Activated T-cell treated with anti-CD3 and anti-CD28 coated beads for 24 hours (primary cell): ENCODE measurements at places on chromosomes 7 and 10.
A peak's percentile ranks its signal among the peaks of the same experiment; 100 is the strongest.

DNA sequence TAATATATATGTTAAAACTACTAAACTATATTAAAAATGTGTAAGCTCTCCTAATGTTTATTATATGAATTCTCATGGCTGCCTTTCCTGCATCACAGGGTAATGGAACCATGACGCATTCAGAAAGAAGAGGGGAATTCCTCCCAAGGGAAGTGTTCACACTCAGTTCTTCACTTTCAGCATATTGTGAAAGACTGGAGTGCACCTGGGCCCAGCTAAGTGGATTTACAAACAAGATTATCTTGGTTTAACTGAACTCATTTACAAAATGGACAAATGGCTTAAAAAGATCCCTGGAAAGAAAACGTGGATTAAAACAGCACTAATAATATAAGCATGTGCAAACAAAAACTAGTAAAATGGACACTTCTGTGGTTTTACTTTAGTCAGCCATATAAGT lies 149.8 kb downstream of the DOCK4 start:
- no peak for DNase-seq

DNA sequence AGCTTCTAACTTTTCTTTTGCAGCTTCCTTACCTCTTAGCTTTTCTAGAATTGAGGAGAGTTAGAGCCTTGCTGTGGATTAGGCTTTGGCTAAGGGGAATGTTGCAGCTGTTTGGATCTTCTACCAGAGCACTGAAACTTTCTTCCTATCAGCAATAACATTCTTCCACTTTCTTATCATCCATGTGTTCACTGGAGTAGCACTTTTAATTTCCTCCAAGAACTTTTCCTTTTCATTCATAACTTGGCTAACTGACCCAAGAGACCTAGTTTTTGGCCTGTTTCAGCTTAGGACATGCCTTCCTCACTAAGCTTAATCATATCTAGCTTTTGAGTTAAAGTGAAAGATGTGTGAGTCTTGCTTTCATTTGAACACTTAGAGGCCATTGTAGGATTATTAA lies 19.6 kb downstream of the MINPP1 start:
- DNase-seq = no peak

DNA sequence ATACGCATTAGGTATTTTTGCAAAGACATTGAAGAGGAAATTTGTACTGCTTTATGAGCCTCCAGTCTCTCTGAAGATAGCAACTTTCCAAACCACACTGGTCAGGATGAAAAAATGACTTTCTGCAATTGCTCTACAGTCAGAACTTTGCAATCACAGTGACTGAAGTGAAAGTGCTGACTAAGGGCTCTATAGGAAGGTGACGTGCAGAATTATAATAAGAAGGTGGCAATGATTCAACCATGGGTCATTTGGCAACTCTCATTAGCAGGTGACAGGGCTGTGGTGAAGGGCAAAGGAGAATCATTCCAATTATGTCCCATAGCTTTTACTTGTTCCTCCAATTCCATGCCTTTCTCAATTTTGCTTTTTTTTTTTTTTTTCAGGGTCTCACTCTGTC lies 311.0 kb downstream of the ANKRD30A start:
- DNase-seq = no peak

GRCh38 chr7:151423936-151424335 lies 14.1 kb upstream of the WDR86 start:
- no peak for DNase-seq

- DNase-seq = no peak
Measured at GRCh38 chr10:35391153-35391953, 55.0 kb downstream of the CCNY start.

GRCh38 chr7:158325530-158326381 lies 261.9 kb downstream of the PTPRN2 start:
- no peak for DNase-seq

DNA sequence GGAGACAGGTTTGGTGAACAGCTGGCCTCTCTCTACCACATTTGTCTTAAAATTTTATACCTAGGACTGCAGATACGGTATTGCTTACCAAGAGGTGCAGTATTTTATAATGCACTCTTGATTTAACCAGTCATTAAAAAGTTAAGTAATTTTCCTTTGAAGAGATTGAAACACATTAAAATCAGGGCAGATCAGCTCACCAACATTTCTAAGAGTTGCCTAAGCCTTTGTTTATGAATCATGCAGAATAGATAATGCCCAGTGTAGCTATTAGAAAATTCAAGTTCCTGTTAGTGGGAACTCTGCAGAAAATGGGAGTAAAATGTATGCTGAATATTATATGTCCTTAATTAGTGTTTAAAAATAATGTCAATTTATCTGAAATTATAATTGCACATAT lies 140.2 kb upstream of the PRPS1L1 start:
- DNase-seq = no peak

- no peak for DNase-seq
Measured at GRCh38 chr10:52599551-52600200, 172.9 kb downstream of the MBL2 start.

DNA sequence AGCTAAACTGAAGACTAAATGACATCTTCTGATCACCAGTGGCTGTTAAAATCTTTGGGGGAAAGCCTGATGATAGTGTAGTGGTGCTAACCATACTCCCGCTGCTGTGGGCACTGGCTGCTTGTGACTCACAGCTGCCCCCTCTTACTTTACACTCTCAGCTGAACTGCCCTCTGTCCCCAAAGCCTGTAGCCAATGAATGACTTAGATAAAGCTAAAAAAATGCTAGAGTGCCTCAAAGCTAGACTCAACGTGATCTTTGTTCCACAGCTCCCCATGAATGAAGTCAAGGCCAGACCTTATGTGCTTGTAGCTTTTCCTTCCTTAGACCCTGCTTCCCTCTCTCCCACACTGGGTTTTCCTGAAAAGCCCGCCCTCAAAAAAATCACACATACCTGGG lies 6.5 kb downstream of the ZC3HAV1L start:
- DNase-seq = no peak

- DNase-seq = no peak
Measured at GRCh38 chr10:5843686-5844344, 30.6 kb upstream of the GDI2 start.

DNA sequence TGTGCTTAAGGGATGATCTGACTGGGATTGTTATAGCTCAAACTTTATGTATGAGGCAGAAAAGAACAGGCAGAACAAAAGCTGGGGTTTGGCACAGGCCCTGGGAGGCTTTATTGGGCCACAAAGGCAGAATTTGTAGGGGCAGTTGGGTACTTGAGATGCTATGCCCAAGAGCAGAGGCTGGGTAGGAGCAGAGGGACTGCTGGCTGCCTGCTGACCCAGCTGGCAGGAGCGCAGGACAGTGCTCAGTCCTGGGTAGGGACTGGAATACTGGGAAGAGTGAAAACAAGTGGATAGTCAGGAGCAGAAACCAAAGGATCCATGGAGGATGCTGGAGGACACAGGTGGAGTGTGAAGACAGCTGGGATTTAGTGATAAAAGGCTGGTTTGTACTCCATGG lies 75.7 kb downstream of the CCDC3 start:
- no peak for DNase-seq

DNA sequence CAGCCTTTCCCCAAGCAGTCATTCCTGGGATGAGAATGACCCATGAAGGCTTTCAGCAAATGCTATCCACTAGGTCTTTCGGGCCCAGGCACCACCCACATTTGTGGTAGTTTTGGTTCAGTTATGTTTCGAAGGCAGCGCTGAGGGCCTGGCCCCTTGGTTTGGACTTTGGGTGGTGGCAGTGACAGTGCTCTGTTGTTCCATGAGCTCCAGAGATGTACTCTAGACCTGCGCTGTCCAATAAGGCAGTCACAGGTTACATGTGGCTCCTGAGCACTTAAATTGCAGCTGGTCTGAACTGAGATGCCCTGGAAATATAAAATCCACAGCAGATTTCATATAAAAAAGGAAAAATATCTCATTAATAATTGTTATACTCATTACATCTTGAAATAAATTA lies 209.6 kb downstream of the CCSER2 start:
- DNase-seq = no peak

GRCh38 chr10:27319752-27320431 lies 79.3 kb upstream of the ACBD5 start:
- no peak for DNase-seq

DNA sequence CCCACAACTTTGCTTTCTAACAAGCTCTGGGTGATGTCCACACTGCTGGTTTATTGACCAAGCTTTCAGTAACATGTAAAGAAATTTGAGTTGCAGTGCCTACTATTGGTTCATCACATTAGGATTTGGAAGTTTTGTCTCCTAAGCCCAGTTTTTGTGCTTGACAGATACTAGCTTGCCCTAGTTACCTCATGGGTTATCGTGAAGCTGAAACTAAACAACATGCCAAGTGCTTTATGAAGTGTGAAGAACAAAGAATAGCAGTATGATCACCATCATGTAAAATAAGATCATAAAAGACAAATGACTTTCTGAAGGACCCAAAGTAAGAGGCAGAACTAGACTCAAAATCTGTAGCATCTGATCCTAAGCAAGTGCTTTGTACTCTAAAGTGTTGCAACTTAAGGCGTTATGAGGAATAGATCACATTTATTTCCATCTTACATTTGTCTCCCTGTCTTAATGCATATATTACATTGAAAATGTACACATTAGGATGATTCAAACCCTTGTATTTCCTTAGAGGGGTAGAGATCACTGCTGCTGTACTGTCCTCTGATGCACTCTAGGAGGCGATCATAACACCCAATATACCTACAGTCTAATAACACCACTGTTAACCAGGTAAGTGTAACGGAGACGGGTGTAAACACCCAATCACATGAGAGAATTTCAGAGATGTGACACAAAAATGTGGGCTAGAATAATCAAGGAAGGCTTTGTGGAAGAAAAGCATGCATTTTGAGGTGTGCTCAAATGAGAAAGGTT lies 71.3 kb downstream of the NRCAM start:
- no peak for DNase-seq

GRCh38 chr10:26334932-26335573 lies 103.1 kb upstream of the APBB1IP start:
- DNase-seq = peak; percentile 52

DNA sequence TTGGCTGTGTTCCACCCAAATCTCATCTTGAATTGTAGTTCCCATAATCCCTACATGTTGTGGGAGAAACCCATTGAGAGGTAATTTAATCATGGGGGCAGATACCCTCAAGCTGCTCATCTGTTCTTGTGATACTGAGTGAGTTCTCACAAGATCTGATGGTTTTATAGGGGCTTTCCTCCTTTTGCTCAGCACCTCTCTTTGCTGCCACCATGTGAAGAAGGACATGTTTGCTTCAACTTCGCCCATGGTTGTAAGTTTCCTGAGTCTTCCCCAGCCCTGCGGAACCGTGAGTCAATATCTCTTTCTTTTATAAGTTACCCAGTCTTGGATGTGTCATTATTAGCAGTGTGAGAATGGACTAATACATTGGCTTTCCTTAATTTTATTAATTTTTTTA lies 527.8 kb downstream of the MDFIC start:
- no peak for DNase-seq

- DNase-seq = no peak
Measured at GRCh38 chr10:6473901-6474370, 106.1 kb downstream of the PRKCQ start.

GRCh38 chr10:48237259-48238250 lies 36.9 kb downstream of the FRMPD2 start:
- DNase-seq = no peak

GRCh38 chr7:55121249-55121648 lies 102.4 kb downstream of the EGFR start:
- no peak for DNase-seq

GRCh38 chr7:100082978-100083377 lies 1.5 kb upstream of the ZNF3 start:
- no peak for DNase-seq

DNA sequence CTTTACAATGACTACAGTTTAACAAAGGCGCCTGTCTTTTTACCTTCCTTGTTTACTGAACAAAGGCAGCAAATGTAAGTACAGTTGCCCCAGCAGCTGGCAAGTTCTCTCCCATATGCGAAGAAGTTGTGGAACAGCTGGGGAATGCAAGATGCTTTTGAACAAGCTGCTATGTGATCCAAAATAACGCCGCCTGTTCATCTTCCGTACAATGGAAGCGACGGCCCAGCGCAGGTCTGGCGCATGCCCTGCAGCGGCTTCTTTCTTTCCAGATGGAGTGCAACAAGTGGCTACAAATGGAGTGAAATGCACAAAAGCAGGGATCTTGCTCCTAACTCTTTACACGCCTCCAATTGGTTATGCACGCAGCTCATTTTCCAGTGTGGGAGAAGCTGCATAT lies 97.0 kb upstream of the SVIL start:
- no peak for DNase-seq

- no peak for DNase-seq
Measured at GRCh38 chr7:142696456-142697179, 52.7 kb upstream of the PRSS1 start.

DNA sequence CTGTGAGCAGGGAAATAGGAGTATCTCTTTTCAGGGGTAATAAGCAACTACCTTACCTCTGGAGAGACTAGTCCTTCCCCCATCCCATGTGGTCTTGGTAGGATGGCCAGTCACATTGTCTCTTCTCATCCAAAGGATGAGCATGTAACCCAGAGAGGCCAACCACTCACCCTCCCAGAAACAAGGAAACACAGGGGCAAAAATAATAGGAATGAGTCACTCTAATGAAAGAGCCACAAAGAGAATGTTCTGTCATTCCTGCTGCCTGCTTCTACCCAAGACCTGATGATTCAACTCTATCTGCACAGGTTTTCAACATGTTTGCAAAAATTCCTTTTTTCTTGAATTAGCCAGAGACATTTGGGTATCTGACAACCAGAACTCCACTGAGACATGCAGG lies 99.3 kb upstream of the NFE2L3 start:
- no peak for DNase-seq

- peak; percentile 54 for DNase-seq
Measured at GRCh38 chr10:124722798-124723783, 21.1 kb downstream of the FAM53B start.

GRCh38 chr7:30983042-30983913 lies 19.5 kb downstream of the GHRHR start:
- DNase-seq = peak; percentile 69

DNA sequence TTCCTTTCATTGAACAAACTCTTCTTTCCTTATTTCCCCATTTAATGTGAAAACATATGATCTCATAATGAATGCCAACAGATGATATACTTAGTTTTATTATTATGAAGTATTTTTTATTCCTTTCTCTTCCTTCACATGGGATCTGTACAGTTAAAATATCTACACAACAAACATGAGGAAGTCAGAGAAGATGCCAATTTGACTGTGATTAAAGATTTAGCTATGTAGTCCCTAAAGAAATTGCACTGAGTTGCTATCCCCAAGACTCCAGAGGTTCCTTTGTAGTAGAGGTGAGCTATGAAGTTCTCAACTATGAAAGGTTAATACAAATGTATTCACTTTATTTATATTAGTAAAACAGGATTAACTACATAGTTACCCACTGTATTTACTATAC lies 60.6 kb upstream of the LRRN3 start:
- DNase-seq = no peak

- DNase-seq = no peak
Measured at GRCh38 chr10:36163827-36164226, 521.7 kb upstream of the FZD8 start.

- no peak for DNase-seq
Measured at GRCh38 chr10:107800061-107800460, 635.6 kb upstream of the SORCS1 start.

- DNase-seq = no peak
Measured at GRCh38 chr10:87603196-87603595, 56.5 kb upstream of the PAPSS2 start.
